T-helper 2 cell (primary cell): ENCODE measurements at places on chromosomes 12 and 14.

GRCh38 chr12:81729781-81730180, 29.4 kb downstream of the PPFIA2 start:
- DNase-seq: no peak

- peak; percentile 87 for DNase-seq
These were observed at the start of gene SLC25A3 for GRCh38 chr12:98593351-98594049. Gene SLC25A3, plus strand, starts transcription at chr12:98593686. Its CDS starts 293 bp downstream, at chr12:98593979.

GRCh38 chr14:72574715-72575114, 319.2 kb downstream of the DPF3 start:
- DNase-seq: no peak

DNA sequence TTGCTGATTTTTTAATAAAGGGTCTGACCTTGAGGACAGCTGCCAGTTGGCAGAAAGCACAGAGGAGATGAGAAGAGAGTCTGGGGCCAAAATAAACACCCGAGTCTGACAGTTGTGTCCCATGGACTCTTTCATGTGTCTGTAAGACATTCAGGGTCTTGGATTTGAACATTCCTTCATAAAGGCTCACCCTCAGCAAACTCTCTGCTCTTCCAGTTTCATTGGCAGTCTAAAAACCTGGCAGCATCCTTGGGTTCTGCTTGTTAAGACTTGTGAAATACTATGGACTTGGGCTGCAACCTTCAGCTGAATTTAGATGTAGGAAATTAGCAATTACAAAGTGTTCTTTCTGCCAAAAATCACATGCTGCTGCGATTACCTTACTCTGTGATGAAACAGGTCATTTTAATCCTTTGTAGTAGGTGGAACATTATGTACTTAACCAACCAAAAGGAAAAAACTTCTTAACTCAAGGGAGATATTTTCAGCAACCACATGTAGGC, 32.0 kb upstream of the LMNTD1 start:
- no peak for DNase-seq

DNA sequence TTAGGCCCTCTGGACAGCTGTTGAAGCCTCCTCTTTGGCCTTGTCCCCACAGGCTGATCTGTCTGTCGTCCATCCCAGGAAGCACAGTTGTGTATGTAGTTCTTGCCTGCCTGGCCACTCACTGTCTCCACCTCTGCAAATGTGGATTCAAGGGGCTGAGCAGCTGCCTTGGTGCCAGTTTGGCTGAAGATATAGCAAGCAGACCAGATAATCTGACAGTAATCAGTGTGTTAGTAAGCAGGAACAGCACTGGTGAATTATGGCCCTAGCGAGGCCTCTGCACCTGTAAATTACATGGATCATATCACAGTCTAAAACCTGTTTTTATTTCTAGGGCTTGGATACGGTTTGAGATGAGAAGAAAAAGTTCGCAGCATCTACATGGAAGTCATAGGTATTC, 282.5 kb upstream of the NOS1 start:
- no peak for DNase-seq

GRCh38 chr12:80017261-80017870, 82.0 kb upstream of the OTOGL start:
- DNase-seq: no peak

GRCh38 chr14:94343238-94344005, 20.3 kb upstream of the SERPINA6 start:
- no peak for DNase-seq

DNA sequence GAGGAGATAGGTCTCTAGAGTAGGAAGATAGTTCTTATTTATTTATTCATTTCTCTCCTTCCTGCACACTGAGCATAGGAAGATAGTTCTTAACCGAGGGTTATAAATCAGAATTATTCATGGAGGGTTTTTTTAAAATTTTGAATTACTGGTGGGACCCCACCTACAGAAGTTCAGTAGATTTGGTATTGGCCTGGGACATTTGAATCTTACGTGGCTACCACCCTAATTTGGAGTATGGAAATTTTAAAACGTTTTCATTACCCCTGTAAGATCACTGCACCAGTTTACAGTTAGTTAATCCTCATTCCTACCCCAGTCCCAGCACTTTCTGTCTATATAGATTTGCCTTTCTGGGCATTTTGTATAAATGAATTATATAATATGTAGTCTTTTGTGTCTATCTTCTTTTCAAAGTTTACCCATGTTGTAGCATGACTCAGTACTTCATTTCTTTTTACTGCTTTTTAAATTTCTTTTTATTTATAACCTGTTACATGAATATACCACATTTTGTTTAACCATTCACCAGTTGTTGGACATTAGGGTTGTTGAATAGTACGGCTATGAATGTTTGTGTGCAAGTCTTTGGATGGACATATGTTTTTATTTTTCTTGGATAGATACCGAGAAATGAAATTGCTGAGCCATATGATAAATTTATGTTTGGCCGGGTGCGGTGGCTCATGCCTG, 44.9 kb downstream of the YLPM1 start:
- DNase-seq: no peak

DNA sequence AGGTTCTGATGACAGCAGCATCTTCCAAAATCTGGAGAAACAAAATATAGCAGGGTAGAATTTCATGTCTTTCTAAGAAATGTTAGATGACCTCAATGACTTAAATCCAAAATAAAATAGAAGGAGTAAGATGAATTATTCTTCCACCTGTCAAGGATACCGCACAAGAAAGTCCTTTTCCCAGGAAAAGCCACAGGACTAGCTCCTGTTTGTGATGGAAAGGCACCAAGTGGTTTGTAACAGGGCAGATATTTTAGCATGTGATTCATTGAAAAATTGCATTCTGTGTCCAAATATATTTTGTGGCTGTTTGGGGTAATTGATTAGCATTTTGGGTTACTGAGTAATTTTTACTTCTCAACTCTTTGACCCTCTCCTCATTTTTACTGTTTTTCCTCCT, 2.7 kb downstream of the CD163L1 start:
- no peak for DNase-seq

DNA sequence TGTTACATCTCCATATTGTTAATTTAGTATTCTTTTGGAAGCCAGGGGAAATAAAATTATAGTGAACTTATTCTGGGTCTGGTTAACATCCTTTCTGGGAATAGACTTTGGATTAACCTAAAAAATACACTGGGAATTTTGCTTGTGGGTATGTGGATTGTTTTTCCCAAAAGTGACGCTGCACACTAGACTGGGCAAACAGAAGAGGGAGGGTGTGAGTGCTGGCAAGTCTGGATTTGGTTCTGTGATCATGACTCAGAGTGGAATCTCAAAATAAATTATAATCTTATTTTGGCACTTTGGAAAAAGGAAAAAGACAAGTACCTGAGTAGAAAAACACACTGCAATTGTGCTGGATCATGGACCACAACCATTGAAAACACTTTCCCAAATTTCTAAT, 15.2 kb upstream of the LUM start:
- DNase-seq: no peak

DNA sequence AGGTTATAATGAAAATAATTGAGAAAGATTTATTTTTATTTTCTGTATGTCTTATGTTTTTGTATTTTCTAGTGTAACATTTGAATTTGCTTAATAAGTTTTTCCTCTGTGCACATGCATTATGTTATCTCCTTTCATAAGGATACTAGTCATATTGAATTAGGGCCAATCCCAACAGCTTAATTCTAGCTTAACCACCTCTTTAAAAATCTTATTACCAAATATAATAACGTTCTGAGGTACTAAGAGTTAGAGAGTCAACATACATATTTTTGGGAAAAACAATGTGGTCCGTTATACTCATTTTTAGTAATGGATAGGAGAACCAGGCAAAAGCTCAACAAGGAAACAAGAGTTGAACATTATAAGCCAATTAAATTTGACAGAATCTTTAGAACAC, 845.6 kb upstream of the SEL1L start:
- no peak for DNase-seq

- no peak for DNase-seq
These were observed 1110.6 kb downstream of the SLC6A15 start for GRCh38 chr12:83801972-83802371.

GRCh38 chr12:48192861-48193260, 9.4 kb downstream of the CCDC184 start:
- no peak for DNase-seq

DNA sequence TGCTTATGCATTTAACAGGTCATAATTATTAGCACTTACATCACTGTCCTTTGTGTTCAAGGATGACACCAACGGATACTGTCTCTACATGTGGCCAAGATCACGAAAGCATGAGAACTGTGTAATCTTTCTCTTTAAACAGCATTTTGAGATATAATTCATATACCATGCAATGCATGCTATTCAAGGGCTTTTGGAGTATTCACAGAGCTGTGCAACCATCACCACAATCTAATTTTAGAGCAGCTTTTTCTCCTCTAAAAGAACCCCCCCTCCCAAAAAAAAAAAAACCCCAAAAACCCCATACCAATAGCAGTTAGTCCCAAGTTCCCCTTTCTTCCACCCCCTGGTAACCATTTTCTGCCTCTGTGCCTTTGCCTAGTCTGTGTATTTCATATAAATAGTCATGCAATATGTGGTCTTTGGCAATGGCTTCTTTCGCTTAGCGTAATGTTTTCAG, 60.6 kb downstream of the SPRING1 start:
- DNase-seq: no peak

- no peak for DNase-seq
These were observed 92.0 kb downstream of the PPP2R5C start for GRCh38 chr14:101853455-101854018.

DNA sequence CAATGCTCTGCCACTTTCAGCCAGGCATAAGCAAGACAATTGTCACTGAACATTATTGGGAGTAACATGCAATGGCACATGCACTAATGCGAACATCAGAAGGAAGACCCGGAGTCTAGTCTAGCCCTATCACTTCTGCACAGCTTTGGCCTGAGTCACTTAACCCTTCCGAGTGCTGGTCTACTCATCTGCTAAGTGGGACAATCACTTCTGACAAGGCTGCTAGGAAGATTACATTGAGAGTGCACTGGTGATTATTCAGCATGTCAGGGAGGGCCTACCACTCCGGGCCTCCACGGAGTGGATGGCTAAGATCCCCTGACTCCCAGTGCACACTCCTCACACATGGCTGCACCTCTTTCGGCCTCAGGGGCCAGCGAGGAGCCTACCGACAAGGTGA, 240.9 kb downstream of the DPF3 start:
- no peak for DNase-seq

- DNase-seq: no peak
These were observed 135.5 kb downstream of the CRADD start for GRCh38 chr12:93812626-93813025.

- no peak for DNase-seq
These were observed 20.7 kb upstream of the TUBA1C start for GRCh38 chr12:49244176-49244575.

DNA sequence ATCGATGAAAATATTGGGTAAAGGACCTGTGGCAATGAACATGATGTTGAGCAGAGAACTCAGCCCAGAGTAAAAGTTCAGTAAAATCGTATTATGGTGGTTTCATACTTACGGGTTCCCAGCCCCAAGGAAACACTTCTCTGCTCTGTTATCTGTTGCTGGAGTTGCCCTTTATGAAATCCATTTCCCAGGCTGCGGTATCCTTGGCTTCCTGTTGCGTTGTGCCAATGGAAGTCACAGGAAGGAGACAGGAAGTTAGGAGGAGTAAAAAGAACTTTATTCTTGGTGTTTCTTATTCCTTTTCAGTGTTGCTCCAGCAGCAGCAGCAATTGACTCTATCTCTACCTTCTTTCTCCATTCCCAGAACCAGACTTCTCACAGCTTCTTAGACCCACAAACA, 965.2 kb downstream of the VRK1 start:
- DNase-seq: no peak

GRCh38 chr12:95411466-95411865, 62.5 kb upstream of the METAP2 start:
- no peak for DNase-seq

DNA sequence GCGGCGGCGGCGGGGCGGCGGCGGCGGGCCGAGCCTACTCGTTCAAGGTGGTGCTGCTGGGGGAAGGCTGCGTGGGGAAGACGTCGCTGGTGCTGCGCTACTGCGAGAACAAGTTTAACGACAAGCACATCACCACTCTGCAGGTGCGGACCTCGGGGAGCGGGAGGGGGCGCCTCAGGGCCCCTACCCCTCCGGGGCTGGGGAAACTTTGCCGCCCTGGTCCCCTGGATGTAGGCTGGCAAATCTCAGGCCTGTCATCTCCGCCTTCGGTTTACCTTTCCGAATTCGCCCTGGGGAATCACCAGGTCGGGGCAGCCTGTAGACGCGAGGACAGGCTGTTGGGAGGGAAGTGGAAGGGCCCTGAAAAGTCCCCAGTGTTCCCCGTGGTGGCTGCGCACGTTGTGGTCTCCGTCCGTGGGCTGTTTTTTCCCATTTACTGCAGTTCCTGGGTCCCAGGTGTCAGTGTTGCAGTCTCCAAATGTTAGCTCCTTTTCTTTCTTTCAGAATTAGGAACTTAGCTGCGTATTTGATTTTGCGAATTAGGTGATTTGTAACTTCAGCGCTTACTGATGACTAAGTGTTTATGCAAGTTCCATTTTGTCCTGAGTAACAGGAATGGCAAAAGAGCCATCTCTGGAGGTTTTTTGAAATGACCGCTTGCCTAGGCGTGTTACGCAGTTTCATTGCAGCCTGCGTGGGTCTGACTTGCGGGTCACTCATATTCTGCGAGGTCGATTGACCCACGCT, 656 bp downstream of the RAB21 start:
- DNase-seq: no peak

DNA sequence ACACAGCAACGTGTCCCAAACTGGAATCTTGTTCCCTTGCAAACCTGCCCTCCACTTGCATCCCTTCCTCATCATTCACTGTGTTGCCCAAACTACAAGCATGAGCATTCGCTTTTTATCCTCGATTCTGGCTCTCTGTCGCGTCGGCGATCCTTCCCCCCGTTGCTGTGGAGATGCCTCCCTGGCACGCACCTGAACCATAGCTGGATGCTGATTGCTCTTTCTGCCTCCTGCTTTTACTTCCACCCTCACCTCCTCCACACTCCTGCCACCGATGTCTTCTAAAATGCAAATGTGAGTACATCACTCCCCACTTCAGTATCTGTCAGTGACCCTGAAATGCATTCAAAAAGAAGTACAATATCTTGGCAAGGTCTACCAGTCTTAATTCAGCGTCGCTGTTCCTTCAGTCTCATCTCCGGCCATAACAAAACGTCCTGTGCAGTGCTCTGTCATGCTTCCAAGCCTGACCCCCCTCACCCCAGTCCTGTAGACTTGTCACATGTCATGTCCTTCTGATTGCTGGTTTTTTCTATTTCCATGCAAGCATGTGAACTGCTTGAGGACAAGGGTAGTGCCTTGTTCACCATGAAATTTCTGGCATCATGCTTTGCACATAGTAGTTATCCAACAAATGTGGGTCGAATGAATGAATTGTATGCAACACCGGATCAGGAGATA, 2.5 kb upstream of the PPP2R5C start:
- no peak for DNase-seq

DNA sequence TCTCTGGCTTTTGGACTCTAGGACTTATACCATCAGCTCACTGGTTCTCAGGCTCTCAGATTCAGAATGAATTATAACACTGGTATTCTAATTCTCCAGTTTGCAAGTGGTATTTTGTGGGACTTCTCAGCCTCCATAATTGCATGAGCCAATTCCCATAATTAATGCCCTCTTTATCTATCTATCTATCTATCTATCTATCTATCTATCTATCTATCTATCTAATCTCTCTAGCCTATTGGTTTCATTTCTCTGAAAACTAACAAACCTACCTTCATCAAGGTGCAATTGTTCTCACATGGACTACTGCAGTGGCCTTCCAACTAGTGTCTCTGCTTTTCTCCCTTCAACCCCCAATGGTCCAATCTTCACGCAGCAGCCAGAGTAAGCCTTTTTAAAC, 507.4 kb downstream of the ETNK1 start:
- DNase-seq: no peak

GRCh38 chr14:81437244-81437643, 37.1 kb upstream of the STON2 start:
- DNase-seq: no peak
